Activated CD8-positive, alpha-beta T cell treated with anti-CD3 and anti-CD28 coated beads for 36 hours (primary cell): ENCODE measurements at places on chromosomes 16 and 17.

- no peak for DNase-seq
- no peak within 1 kb of the TSS for H3K27ac ChIP-seq
- H3K4me3 ChIP-seq, result no peak within 1 kb of the TSS
- H3K27me3 ChIP-seq, result no peaks in the 10 kb centered on the region
- peaks cover 54% of the 10 kb centered on the region for H3K36me3 ChIP-seq
These were observed at the start of gene SOX15 for GRCh38 chr17:7589891-7590691. TSS of gene SOX15 (minus strand) at chr17:7590094. CDS start at chr17:7589676, 418 bp downstream.

- no peak overlapping the region for H3K4me3 ChIP-seq
- H3K27me3 ChIP-seq, result peaks cover 20% of the 10 kb centered on the region
- no peak overlapping the region for H3K27ac ChIP-seq
- H3K4me1 ChIP-seq, result no peaks in the 10 kb centered on the region
- no peak for DNase-seq
These were observed 6.5 kb downstream of the SLC6A4 start for GRCh38 chr17:30229012-30229411.

GRCh38 chr16:67546091-67546501 is 16.2 kb upstream of the CTCF start:
- H3K4me3 ChIP-seq, result no peak overlapping the region
- peaks cover 7% of the 10 kb centered on the region for H3K36me3 ChIP-seq
- H3K27me3 ChIP-seq, result no peaks in the 10 kb centered on the region
- no peak for DNase-seq
- H3K4me1 ChIP-seq, result peaks cover 44% of the 10 kb centered on the region

- H3K4me1 ChIP-seq, result peaks cover 14% of the 10 kb centered on the region
- H3K36me3 ChIP-seq, result peaks cover 5% of the 10 kb centered on the region
- H3K4me3 ChIP-seq, result no peak overlapping the region
- no peak overlapping the region for H3K27ac ChIP-seq
These were observed 2.8 kb upstream of the APPBP2 start for GRCh38 chr17:60528828-60529227.

- H3K4me3 ChIP-seq, result no peak overlapping the region
- no peaks in the 10 kb centered on the region for H3K4me1 ChIP-seq
- no peak overlapping the region for H3K27ac ChIP-seq
- peaks cover 7% of the 10 kb centered on the region for H3K36me3 ChIP-seq
- no peak for DNase-seq
These were observed 45.8 kb upstream of the ATF7IP2 start for GRCh38 chr16:10339777-10340732.
